ENCODE measurements at places on chromosomes 5 and 9.

GRCh38 chr9:87008667-87009066 is 61.4 kb upstream of the GAS1 start:
- DNase-seq: no peak

DNA sequence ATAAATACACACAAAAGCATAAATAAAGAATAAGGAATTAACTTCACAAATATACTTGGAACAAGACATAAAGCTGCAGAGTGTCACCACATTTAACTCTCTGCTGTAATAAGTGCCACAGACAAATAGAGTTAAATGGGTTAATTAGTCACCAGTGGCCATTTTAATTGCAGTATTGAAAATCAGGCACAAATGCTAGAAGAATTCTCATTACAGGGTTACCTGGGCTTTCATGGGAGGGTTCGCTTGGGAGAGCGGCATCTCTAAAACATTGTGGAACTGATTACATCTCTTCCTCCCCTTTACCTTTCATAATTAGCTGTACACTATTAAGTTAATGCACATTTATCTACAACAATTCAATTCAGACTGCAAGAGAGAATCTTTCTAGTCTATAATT is 505.3 kb upstream of the DAP start:
- no peak for DNase-seq

DNA sequence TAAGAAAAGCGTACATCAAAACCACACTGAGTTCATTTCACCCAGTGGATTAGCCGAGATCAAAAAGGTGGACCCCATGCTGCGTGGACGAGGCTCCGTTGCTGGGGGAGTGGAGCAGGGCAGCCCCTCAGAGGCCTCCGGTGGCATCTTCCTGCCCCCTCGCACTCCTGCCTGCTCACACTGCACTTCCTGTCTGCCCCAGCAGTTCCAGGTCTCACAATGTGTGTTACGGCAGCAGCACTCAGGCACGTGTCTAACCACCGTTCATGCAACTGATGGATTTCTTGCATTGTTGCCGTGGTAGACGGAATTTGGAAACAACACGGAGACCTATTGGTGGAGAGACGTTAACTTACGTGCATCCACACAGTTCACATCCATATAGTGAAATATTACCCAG is 196.6 kb upstream of the OTULINL start:
- no peak for DNase-seq

DNA sequence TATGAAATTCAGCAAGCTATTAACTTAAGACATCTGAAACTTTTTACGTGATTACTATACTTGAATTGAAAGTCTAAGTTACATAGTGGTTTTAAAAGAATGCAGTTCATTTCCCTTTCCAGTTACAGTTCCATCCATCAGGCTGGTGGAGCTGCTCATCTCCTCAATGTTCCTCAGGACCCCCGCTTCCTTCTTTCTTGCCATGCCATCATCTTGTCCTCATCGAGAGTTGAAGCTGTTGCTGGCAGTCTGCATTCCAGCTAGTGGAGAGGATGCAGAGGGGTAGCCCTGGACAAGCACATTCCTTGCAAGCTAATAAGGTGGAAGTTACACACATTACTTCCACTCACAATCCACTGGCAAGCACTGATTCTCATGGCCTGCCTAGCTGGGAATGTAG is 8.8 kb upstream of the RNF183 start:
- no peak for DNase-seq

DNA sequence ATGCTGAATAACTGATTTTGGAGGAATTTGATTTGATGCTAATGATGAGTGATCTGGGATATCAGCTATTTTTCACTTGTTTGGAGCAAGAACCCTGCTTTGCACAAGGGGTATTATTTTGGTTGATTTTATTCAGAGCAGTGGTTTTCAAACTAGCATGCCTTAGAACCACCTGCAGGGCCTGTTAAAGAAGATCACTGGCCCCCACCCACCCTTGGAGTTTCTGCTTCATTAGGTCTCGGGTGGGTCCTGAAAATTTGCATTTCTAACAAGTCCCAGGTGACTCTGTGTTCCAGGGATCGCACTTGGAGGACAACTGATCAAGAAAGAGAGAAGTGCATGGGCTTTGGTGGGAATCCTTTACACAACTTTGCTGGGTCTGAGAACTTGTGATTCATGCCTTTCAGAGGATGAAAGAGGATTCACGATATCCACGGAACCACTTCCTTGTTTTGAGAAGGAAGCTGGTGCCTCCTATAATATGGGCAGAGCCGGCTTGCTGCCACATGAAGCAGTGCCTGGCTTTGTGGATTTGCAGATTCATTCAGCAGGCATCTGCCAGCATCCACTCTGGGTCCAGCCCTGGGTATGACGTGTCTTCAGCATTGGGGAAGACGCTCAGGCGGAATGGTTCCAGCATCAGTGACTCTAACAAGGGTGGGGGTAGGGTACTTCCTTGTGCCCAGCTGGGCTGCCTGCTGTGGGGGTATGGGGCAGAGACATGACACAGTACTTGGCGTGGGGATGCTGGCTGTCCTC is 106.6 kb upstream of the PITX1 start:
- peak; percentile 82 for DNase-seq

- no peak for DNase-seq
Observed at GRCh38 chr5:56565283-56565615, 250.1 kb upstream of the MAP3K1 start.

DNA sequence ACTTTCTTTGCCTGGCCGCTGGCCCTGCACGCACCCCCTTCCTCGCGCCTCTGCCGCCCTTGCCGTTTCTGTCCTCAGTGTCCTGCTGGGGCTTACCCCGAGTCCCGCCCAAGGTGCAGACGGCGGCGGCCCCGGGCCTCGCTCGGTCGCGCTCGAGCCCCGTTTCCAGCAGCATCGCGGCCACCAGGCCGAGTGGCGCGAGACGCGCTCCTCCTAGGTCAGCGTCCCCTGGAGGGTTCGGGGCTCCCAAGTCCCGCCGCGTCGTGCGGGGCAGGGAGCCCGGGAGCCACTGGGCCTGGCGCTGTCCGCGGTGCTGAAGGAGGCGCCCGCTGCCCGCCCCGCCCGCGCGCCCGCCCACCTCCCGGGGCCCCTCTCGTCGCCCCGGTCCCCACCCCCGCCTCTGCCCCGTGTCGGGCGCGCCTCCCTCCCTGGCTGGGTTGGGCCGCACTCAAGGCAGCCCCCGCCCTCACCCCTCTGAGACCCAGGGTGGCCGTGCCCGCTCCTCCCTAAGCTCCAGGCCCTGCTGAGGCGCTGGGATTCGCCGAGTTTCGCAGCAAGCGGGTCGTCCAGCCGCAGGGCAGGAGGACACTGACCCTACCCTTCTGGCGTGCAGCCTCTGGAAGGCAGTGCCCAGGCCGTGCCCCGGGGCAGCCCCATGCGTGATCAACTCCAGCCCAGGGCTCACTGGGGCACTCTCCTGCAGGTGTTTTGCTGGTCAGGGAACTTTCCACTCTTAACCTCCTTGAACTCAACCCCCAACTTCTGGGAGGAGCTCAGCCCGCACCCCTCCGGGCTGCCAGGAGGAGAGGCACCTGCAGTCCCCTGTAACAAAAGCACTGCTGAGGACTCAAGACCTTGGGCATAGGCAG is at the start of gene LHX3:
Gene LHX3, minus strand, starts transcription at position 291 of the 869 bp plus-strand sequence. Its CDS starts 116 bp downstream, at position 175.
- DNase-seq: no peak

DNA sequence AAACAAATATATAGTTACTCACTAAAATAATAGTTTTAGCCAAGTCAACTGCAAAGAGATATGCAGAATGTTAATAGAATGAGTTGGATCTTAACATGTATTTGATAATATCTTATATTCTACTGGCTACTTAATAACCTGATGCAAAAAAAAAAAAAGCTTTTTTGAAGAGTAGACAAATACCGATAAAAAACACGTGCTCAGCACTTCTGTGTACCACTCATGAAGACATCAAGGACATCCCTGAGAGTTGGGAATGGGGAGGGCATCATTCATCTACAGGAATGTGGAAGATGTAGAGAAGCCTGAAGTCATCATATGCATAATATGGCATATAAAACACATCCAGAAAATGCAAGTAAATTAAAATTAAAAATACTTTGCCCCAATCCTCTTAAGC is 43.2 kb upstream of the RANBP3L start:
- no peak for DNase-seq

DNA sequence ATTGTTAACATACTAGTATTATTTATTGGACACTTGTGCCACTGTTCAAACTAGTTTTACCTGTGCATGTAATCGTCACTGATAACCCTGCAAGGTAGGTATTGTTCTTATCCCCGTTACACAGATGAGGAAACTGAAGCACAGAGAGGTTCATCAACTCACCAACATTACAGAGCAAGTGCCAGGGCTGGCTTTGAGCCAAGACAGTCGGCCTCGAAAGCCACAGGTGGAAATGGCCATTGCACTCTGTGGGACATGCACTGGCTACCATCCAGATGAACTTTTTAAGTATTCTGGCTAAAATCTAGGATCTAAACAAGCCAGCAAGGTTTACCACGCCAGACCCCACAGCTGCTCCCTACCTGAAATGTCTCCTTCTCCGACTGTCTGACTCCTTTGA is 57.9 kb downstream of the TEX10 start:
- DNase-seq: no peak

GRCh38 chr9:87824216-87824875 is 58.3 kb upstream of the SPATA31E1 start:
- no peak for DNase-seq

GRCh38 chr5:174811438-174811837 is 87.1 kb downstream of the MSX2 start:
- DNase-seq: no peak

DNA sequence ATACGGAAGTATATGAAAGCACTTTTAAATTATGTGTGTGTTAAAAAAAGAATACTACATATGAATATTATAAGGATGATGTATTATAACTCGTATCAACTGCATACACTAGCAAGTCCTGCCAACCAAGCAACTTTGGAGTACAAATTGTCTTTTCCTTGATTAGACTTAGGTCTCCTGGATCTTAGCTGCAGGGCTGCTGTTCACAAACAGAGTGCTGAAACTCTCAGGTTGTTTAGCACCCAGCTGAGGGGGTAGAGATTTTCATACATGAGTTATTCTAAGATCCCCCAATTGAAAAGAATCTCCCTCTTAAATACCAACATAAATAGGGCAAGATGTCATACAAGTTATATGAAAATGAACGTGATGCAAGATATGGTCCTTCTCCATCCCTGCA is 149.8 kb upstream of the TNC start:
- DNase-seq: no peak

- no peak for DNase-seq
Observed at GRCh38 chr5:80141147-80141671, 106.1 kb downstream of the THBS4 start.

- DNase-seq: no peak
Observed at GRCh38 chr5:14143841-14144585, 871 bp downstream of the TRIO start.

- DNase-seq: no peak
Observed at GRCh38 chr5:93926831-93927620, 185.6 kb upstream of the POU5F2 start.

DNA sequence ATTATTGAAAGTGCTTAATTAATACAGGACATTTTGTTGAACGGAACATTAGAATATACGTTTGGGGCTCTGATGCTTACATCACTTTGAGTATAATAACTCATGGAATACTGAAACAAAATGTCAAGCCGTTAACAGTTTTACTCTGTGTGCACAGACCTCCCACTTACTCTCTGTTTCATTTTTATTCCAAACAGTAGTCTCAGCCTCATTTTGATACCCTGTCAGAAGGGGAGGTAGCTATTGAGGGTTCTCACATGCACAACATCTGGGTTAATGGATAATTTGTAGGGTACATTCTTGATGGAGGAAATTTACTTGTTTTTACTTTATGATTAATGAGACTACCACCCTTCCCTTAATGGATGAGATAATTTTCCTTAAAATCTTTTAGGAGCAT is 59.0 kb downstream of the SCAMP1 start:
- DNase-seq: no peak

DNA sequence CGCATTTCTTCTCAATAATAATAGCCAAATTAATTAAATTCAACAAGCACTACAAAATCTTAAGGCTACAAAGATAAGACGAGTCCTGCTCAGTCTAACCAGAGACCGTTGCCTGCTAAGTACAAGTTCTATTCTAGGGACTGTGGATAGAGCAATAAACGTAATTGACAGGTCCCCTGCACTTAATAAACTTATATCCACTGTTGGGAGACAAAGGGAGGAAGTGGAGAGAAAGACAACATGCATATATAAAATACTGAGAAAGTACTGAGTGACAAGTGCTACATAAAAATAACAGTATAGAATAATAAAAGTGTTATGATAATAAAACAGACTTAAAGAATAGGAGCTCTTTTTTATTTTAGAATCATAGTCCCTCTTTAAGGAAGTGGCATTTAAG is 158.1 kb downstream of the MLLT3 start:
- no peak for DNase-seq

GRCh38 chr5:180436275-180436674 is 57.9 kb upstream of the CNOT6 start:
- no peak for DNase-seq

DNA sequence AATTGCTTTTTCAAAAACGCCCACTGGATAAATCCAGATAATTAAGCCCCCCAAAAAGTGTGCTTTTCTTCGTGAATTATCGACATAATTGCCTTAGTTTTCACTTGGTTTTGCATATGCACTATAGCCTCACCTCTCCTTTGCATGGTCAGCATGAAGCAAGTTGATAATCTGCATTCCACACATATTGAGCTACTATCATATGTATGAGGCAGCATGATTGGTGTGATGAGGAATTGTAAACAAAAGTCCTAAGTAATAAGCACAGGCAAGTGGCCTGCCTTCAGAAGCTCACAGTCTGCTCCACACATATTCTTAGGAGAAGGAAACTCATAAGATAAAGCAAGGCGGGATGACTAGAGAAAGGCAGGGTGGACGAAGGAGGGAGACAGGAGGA is 33.8 kb downstream of the MED10 start:
- no peak for DNase-seq

DNA sequence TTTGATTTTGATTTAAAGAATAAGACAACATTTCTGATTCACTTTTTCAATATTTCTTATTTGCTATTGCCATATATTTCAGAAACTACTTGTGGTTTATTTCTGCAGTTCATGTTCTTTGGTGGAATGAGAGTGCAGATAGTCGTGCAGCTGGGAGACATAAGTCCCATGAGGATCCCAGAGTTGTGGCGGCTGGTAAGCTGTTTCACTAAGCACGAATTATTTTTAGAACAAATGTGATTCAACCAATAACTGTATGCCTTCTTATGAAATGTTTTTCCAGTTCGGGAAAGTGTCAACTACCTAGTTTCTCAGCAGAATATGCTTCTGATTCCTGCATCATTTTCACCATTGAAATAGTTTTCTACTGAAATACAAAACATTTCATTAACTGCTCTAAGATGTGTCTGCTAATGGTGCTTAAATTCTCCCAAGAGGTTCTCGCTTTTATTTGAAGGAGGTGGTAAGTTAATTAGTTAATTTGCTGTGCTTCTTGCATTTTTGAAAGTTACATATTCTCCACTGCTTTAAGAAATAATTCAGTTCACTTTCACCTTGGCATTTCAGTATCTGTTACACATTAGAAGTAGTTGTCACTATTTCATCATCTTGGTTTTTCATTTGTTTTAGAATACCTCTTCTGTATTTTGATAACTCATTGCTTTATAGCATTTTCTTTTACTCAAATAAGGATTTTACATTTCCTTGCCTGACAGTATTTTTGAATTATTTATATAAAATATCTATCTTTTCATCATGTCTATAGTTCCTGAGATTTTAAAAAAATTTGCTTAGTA is 9.0 kb downstream of the NIPSNAP3B start:
- no peak for DNase-seq

GRCh38 chr9:98992107-98992884 is 48.6 kb downstream of the COL15A1 start:
- DNase-seq: no peak

- no peak for DNase-seq
Observed at GRCh38 chr5:123294544-123294943, 128.7 kb downstream of the CEP120 start.

Measured in AG04449 (cell line).